ENCODE measurements at places on chromosomes 2 and 18. TPM values are rescaled to one million over a fixed set of nuclear protein-coding genes. Genes with fewer than 3 reads are reported as not detected.

NLRC4 gene
- 7.2 TPM for total RNA-seq

CHST9 gene
- total RNA-seq: 1.0 TPM

IL1RL1 gene
- total RNA-seq: 55.3 TPM

RAD51AP2 gene
- total RNA-seq: not detected

ZSWIM2 gene
- not detected for total RNA-seq

SGPP2 gene
- total RNA-seq: 5.2 TPM

CAVIN2 gene
- 44.0 TPM for total RNA-seq
